ENCODE measurements at places on chromosomes 3 and 15.
A peak's percentile ranks its signal among the peaks of the same experiment; 100 is the strongest.

- DNase-seq: no peak
Measured at GRCh38 chr3:126487151-126487771, 11.6 kb upstream of the ZXDC start.

DNA sequence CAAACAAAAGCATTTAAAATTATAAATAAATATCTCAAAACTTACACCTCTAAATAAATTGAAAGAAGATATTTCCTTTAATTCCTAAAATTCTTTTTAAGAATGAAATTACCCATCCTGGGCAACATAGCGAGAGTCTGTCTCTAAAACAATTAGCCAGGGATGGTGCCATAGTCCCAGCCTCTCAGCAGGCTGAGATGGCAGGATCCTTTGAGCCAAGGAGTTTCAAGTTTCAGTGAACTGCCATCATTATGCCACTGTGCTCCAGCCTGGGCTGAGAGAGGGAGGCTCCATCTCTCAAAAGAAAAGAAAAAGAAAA, 25.4 kb downstream of the AADAC start:
- no peak for DNase-seq

DNA sequence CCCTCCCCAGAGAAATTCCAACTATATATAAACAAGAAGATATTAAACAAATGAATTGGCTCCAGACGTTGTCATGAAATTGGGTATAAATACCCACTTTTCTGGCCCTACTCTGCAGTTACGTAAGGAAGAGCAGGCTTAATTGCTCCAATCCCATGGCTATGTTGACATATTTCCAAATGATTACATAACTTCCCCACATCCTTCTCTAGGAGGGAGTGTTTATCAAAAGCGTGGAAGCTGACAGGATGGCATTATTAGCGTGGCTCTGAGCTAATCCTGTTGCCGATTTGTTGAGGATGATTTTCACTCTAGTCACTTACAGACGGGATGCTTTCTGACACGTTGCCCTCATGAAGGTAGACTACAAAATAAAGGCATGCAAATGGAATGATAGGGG, 347.5 kb upstream of the TMCO5A start:
- no peak for DNase-seq

GRCh38 chr15:33859992-33860545, 108.2 kb upstream of the CHRM5 start:
- DNase-seq: no peak

DNA sequence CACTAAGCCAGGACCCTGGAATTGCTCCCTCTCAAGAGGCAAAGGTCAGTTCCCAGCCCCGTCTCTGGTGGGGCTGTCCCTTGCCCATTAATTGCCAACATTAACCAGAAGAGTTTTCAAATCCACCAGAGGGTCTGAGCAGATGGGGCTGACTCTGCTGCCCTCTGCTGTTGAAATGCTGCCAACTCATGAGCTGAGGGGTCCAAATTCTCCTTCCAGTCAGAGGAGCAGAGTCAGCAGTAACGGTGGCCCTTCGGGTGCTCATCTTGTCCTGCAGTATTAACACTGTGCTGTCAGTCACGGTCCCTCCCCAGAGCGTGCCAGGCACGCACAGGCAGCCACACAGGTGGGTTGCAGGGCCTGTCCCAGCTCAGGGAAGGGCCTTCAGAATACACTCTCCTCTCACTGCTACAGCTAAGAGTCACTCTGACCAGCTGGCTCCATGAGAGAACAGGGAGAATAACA, 10.7 kb upstream of the SPTBN5 start:
- peak; percentile 44 for DNase-seq

DNA sequence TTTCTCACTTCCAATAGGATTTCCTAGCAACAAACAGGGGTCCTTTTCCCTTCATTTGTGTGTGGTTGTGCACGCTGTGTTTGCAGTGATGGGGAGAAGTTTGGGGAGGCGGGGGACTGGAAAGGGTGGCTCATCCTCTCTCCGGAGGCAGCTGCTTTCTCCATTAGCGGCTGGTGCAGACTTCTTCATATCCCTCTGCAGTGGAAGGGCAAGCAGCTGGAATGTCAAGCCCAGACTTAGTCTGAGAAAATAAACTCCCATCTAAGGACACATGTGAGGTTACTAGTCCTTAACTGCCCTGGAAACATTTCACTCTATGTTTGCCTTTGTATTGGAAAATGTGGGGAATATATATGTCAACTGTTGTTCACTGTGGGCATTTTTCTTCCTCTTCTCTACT, 467.0 kb upstream of the RASGRP1 start:
- DNase-seq: no peak

DNA sequence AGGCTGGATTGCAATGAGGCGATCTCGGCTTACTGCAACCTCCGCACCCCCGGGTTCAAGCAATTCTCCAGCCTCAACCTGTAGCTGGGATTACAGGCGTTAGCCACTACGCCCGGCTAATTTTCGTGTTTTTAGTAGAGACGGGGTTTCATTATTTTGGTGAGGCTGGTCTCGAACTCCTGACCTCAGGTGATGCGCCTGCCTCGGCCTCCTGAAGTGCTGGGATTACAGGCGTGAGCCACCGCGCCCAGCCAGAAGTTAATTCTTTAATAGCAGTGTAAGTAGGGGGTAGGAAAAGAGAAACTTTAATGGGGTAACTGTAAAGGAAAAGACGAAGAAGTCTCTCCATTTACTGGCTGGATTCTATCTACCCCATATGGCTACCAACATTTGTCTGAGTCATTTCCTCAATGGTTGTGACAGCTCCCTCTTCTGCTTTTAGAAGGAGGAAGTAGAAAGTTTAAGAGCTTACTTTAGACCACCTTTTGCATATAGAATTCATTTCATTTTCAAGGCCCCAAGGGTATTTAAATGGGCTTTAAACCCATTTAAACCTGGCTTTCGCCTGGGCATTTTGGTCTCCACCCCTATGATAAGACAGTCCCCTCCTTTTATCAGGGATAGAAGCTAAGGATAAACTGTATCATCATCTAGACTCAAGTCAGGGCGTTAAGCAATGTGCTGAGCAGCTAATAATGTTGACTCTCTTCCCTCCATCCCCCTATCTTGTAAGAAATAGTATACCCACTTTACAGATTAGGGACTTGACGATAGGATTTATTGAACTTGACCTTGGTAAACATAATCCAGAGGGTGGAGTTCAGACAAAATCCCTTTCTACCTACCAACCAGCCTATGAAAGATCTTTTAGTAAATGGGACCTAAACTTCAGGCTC, 1.1 kb upstream of the CDV3 start:
- DNase-seq: no peak

DNA sequence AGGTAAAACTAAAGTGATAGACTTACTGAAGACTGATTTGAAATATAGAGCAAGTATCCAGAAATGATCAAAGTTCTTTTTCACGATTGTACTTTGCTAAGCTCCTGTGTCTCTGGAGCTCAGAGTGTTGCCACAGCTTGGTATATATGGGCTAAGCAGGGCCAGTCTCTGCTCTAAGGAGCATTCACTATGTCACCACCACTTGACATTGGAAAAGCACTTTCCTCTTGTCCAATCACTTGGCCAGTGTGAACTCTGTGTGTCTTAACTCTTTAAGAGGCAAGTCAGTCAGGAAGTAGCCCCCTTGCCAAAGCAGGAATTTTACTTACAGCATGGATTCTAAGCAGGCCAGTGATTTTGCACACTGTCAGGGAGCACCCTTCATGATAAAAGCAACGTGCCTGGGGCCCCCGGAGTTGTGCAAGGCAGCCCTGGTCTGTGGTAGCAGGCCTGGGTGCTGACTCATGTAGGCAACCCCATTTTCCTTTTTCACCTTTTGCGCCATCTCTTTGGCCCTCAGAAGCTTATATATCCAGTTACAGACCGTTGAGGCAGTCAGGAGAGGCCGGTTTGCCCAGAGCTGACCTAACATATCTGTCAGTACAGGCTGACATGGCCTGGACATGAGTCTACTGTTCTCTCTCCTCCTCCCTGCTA, 73.0 kb downstream of the HCN4 start:
- no peak for DNase-seq

GRCh38 chr15:58736018-58736643, 13.4 kb downstream of the ADAM10 start:
- DNase-seq: no peak

DNA sequence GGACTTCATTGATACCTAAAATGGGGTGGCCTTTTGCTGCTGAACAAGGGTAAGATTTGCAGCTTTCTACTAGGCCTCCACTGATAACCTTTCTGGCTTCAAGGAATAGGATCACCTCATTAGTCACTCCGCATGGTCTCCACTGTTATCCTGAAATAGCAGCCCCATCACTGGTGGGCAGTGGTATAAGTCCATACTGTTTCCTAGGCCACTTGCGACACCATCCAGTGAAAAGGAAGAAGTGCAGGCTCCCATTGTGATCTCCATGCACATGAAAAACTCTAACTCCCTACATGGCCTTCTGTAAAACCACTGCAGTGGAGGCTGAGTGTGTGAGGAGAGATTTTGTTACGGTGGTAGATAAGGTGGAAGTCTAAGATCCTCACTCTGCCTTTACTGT, 1455.9 kb downstream of the SI start:
- DNase-seq: no peak

GRCh38 chr3:122992676-122993075, 34.9 kb downstream of the SEMA5B start:
- no peak for DNase-seq

- no peak for DNase-seq
Measured at GRCh38 chr15:49361370-49361769, 61.7 kb upstream of the FGF7 start.

DNA sequence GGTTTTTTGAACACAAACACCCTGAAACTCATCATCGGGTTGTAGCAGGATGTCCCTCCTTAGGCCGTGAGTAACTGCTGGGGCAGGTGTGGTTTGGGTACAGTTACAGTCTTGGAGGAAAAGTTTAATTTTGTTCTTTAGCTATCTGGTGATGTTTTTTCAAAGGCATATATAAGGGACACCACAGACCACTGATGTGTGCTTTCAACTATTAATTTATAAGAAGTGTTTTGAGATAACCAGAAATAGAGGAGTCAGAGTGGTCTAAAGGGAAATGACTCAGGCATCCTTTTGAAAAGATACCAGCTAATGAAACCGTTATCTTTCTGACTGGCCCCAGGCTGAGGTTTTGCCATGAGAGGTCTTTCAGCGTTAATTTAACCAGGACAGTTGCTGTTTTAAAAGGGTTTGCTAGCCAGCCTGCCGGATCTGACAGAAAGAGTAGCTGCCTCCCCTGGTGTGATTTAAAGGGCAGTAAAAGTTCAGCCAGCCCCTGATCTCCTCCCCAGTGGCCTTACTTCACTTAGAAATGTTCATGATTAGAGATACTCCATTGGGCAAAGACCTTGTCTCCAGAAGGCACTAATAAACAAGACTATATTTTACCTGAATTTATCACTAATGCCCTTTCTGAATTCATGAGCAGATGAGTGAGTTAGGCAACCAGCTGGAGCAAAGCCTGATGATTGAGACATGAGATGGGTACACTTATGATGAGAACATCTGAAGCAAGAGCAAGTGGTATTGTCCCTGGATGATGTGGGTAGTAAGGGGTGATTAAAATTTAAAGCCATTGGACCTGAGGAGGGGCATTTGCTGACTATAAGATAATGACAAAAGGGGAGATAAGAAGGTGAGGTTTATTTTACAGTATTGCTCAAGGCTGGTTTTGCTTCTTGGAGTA, 482.5 kb upstream of the TBL1XR1 start:
- DNase-seq: no peak

DNA sequence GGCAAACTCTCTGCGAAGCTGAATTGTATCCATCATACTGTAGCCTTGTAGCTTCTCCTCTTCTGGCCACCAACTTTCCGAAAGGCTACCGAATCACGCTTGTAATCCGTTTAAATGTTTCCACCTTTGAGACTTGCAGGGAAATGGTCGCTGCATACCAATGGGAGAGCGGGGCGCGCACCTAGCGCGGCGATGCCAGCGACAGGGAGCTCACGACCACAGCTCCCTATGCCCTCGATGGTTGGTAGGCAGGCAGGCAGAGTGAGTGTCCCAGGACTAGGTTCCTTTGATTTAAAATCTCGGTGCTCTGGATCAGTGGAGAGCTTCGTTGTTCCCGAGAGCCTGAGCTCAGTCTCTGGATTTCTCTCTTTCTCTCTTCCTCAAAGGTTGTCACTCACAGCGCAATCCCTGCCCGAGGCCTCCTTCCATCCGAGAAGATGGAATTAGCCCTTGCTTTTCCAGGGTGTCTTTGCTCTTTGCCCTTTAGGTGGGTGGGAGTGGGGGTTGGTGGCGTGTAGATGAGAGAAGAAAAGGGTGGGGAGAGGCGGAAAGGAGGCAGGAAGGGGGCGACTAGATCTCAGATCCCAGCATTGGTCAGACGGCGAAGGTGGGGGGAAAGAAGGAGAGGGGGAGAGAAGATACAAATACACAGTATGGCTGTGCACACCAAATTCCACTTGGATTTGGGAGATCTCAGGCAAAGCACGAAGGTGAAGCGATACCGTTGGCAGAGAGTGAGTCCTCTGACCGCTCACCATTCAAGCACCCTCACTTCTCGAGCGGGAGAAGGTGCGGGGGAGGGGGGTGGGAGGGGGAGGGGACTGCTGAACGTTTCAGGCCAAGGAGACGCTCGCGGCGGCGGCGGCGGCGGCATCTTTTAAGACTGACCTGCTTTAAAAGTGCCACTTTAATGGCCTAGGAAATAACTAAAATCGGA, at the start of gene SLITRK3:
Gene SLITRK3 (minus strand): TSS at position 745 of the 937 bp plus-strand sequence. CDS start 5,554 bp downstream, outside the sequence.
- DNase-seq: no peak

- no peak for DNase-seq
Measured at GRCh38 chr15:73716417-73716816, 32.2 kb downstream of the CD276 start.

GRCh38 chr15:50576166-50576565, 29.7 kb upstream of the USP50 start:
- no peak for DNase-seq

DNA sequence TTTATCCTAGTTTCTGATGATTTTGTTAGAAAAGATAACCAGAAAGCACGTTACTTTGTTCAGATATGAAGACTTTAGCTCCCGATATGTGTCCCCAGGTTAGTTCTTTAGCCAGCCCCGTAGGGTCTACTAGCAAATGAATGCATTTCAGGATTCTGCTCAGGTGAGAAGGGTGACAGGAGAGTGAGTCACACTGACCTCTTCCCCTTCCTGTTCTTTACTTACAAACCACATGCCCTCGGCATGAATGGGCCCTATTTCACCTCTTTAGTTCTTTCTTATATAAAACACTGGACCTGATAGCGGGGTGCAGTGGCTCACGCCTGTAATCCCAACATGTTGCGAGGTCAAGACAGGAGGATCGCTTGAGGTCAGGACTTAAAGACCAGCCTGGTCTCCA, 98.4 kb downstream of the SLC49A4 start:
- no peak for DNase-seq

DNA sequence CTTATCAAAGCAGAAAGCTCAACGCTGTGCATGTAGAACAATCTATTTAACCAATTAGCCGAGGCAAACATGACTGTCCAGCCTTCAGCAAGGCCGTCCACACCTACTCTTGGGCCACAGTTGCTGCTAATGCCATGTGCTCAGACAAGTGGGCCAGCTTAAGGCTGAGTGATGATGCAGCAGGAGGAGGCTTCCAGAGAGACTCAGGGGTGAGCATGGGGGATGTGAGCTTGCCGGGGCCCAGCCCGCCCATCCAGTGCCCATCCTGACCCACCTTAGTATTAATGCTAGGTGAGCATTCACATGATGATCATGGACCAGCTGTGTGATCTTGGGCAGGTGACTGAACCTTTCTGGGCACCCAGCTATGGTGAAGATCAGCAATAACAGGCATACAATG, 150.1 kb downstream of the TPRA1 start:
- DNase-seq: no peak

- no peak for DNase-seq
Measured at GRCh38 chr3:126661532-126662364, 6.8 kb upstream of the TXNRD3 start.

GRCh38 chr3:117856354-117856753, 1146.8 kb downstream of the TUSC7 start:
- no peak for DNase-seq

Data from stimulated activated CD8-positive, alpha-beta memory T cell treated with anti-CD3 and anti-CD28 coated beads, Interleukin-15, amount 100 ng/mL, for 4 hours (primary cell).